Dermis blood vessel endothelial cell (primary cell): ENCODE measurements at places on chromosomes 3 and 15. TPM values are rescaled to one million over a fixed set of nuclear protein-coding genes. Genes with fewer than 3 reads are reported as not detected.

C3orf49 gene
- not detected in 2 replicates for total RNA-seq

GOLGA8J gene
- 0.17 TPM in 1 of 2 replicates, not detected in the other for total RNA-seq

SMC4 gene
- 46.8 and 131 TPM in 2 replicates for total RNA-seq

GRK7 gene
- total RNA-seq, result not detected in 2 replicates

CHAC1 gene
- total RNA-seq, result 2.2 and 2.9 TPM in 2 replicates

PTPN9 gene
- total RNA-seq, result 17.7 and 25.5 TPM in 2 replicates

SHF gene
- 1.8 and 3.7 TPM in 2 replicates for total RNA-seq

IL17RC gene
- 20.4 and 25.4 TPM in 2 replicates for total RNA-seq

CPEB1 gene
- not detected in 2 replicates for total RNA-seq

LTF gene
- 0.51 and 0.93 TPM in 2 replicates for total RNA-seq

BFSP2 gene
- total RNA-seq, result not detected in 2 replicates

GP9 gene
- total RNA-seq, result not detected in 2 replicates

ENTPD3 gene
- total RNA-seq, result under 0.01 and 0.09 TPM in 2 replicates

COPS2 gene
- 58.0 and 102 TPM in 2 replicates for total RNA-seq

PYGO1 gene
- total RNA-seq, result 0.19 and 0.51 TPM in 2 replicates

EXD1 gene
- total RNA-seq, result not detected in 2 replicates

ASB14 gene
- total RNA-seq, result not detected in 2 replicates

BLM gene
- 4.1 and 8.7 TPM in 2 replicates for total RNA-seq

GOLGA8M gene
- 0.28 and 0.51 TPM in 2 replicates for total RNA-seq

FEZF2 gene
- not detected in 2 replicates for total RNA-seq

AMIGO3 gene
- total RNA-seq, result 1.0 TPM in 1 of 2 replicates, not detected in the other

SYNPR gene
- total RNA-seq, result not detected in 2 replicates

GALK2 gene
- total RNA-seq, result 54.4 and 73.5 TPM in 2 replicates

POLQ gene
- 3.9 and 8.1 TPM in 2 replicates for total RNA-seq

HES1 gene
- 45.8 and 91.0 TPM in 2 replicates for total RNA-seq

SPTBN5 gene
- 3.2 and 11.1 TPM in 2 replicates for total RNA-seq

FAM3D gene
- 0.51 TPM in 1 of 2 replicates, not detected in the other for total RNA-seq

ISLR2 gene
- total RNA-seq, result not detected in 2 replicates

LRRN1 gene
- total RNA-seq, result not detected in 2 replicates

ZNF662 gene
- 1.5 and 2.4 TPM in 2 replicates for total RNA-seq

EPHA3 gene
- 0.14 TPM in 1 of 2 replicates, not detected in the other for total RNA-seq

MAP2K1 gene
- total RNA-seq, result 39.2 and 41.4 TPM in 2 replicates

CSTA gene
- total RNA-seq, result not detected in 2 replicates

SUSD5 gene
- 1.7 and 2.3 TPM in 2 replicates for total RNA-seq

SEC22A gene
- 29.1 and 47.1 TPM in 2 replicates for total RNA-seq

CD96 gene
- total RNA-seq, result not detected in 2 replicates

TIGIT gene
- not detected in 2 replicates for total RNA-seq

CPB1 gene
- total RNA-seq, result not detected in 2 replicates

VGLL3 gene
- total RNA-seq, result 0.33 and 1.0 TPM in 2 replicates

VPS8 gene
- 61.2 and 75.9 TPM in 2 replicates for total RNA-seq

CYP1A2 gene
- total RNA-seq, result not detected in 2 replicates

LHFPL4 gene
- not detected in 2 replicates for total RNA-seq
